ENCODE measurements at places on chromosomes 5 and 9. TPM values are rescaled to one million over a fixed set of nuclear protein-coding genes. Genes with fewer than 3 reads are reported as not detected.
A peak's percentile ranks its signal among the peaks of the same experiment; 100 is the strongest.

DNA sequence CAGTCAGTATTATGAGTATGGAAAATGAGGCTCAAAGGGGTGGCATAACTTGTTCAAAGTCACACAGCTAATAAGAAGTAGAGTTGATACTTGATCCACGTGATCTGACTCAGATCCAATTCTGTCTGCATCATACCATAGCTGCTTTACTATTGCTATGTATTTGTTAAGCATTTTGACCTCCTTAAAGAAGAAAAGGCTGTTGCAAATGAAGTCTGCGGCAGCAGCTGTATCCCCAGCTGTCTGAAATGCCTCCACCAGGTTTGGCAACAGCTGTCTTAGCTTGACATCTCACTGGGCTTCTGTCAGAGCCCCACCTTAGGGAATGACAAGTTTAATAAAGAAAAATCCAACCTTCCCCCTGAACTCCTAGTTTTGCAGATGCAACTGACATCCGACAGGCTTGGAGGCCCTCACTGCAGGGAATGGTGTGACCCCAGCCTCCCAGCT, 75.6 kb upstream of the SLC44A1 start:
- no peak overlapping the region for H3K27ac ChIP-seq
- H3K36me3 ChIP-seq, result no peaks in the 10 kb centered on the region
- H3K4me1 ChIP-seq, result peaks cover 2% of the 10 kb centered on the region
- H3K4me3 ChIP-seq, result no peak overlapping the region
- no peaks in the 10 kb centered on the region for H3K27me3 ChIP-seq

DNA sequence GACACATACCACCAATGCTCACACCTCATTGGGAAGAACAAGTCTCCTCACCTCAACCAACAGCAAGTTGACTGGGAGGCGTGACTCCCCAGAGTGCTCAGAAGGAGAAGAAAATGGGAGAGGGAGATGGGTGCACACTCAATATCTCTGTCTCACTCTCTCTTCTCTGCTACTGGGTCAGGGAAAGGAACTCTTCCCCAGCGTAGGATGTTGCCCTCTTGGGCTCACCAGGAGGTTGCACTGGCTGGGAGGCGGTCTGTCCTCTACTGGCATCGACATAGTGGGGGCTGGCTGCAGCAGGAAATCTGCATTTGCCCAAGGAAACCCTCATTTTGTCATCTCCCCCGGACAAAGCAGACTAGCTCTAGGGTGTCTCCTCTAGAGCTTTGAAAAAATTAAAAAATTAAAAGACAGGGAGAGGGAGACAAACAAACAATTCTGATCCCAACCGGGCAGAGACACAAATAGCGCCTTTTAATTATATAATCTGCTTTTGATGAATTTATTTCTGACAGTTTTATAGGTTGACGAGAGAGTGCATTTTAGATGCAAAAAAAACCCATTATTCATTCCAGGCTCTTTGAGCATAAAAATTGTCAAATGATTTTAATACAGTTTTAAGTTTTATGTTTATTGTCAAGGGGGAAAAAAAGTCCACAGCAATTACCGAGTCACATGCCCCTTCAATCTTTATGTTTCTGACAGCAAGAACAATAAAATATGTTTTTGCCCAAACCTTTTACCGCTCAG, 179.3 kb upstream of the MVB12B start:
- peak; percentile 57 for DNase-seq
- H3K27me3 ChIP-seq, result peaks cover 56% of the 10 kb centered on the region
- H3K27ac ChIP-seq, result no peak overlapping the region
- no peak overlapping the region for H3K4me3 ChIP-seq
- no peaks in the 10 kb centered on the region for H3K36me3 ChIP-seq

DNA sequence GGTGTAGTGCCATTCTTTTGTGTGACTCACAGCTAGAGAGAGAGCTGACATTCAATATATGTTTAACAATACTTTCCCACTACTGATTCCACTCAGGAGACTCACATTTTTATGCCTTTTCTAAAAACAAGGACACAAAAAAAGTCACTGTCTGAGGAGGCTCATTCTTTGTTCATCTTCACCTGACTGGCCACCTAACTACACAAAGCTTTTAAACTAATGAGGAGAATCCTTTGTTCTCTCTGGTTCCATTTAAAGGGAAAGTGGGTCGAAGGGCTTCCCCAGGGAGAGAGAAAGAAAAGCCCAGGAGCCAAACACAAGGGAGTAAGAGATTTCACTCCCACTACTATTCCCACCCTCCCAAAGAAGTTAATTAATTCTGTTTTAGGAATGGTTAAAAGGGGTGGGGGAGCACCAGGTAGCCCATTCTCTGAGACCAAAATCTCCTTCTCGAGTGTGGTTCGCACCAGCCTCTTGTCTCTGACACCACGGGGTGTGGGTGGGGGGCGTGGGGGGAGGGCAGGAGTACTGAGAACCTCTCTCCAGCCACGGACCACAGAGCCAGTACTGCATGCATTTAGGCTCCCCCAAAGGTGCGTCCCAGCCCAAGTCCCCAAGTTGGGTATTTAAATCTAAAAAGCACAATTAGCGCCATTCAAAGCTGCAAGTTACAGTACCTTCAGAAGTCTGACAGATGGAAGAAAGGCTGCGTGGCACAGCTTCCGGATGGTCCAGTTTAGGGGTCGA, 747 bp downstream of the TRPM3 start:
- no peak for DNase-seq
- no peak overlapping the region for H3K4me3 ChIP-seq
- no peaks in the 10 kb centered on the region for H3K4me1 ChIP-seq
- H3K36me3 ChIP-seq, result no peaks in the 10 kb centered on the region
- H3K27ac ChIP-seq, result no peak overlapping the region

- H3K36me3 ChIP-seq, result peaks cover 7% of the 10 kb centered on the region
- H3K27me3 ChIP-seq, result no peaks in the 10 kb centered on the region
- H3K27ac ChIP-seq, result no peak overlapping the region
- no peak for DNase-seq
- no peak overlapping the region for H3K4me3 ChIP-seq
- H3K4me1 ChIP-seq, result peaks cover 8% of the 10 kb centered on the region
Observed at GRCh38 chr5:139377226-139377625, 5.9 kb downstream of the SLC23A1 start.

DNA sequence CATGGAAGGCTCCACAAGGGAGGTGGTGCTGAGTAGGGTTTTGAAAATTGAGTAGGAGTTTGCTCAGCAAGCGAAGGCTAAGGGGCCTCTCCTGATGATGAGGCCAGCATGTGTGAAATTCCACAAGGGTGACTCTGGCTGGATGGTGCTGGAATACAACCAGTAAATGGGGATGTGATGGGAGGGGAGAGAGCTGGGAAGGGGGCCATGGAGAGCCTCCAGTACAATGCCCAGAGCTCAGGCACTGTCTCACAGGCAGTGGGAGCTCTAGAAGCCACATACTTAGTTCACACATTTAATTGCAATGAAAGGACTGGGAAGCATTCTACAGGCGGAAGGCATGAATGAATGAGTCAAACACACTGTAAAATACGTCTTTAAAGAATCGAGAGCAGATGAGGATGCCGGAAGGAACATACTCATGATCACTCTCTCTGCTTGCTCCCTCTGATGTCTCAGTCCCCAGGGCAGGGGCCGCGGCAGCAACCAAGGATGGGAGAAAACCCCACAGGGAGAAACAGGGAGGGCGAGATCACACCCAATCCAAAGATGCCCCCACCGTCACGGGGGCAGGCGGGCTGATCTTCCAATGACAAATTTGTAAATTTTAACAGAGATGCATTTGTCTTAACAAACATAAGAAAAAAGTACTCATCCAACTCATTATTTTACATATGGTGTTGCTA, 261.0 kb downstream of the NSG2 start:
- no peaks in the 10 kb centered on the region for H3K36me3 ChIP-seq
- peak; percentile 82 for DNase-seq
- H3K27me3 ChIP-seq, result peaks cover 34% of the 10 kb centered on the region
- no peak overlapping the region for H3K27ac ChIP-seq
- H3K4me3 ChIP-seq, result no peak overlapping the region

The IRX4 gene
- not detected for total RNA-seq

The CDH10 gene
- not detected for total RNA-seq

Data from osteocyte (in vitro differentiated cells).